Endothelial cell of umbilical vein (primary cell): ENCODE measurements at places on chromosomes 16 and 17. TPM values are rescaled to one million over a fixed set of nuclear protein-coding genes. Genes with fewer than 3 reads are reported as not detected.
A peak's percentile ranks its signal among the peaks of the same experiment; 100 is the strongest.

DNA sequence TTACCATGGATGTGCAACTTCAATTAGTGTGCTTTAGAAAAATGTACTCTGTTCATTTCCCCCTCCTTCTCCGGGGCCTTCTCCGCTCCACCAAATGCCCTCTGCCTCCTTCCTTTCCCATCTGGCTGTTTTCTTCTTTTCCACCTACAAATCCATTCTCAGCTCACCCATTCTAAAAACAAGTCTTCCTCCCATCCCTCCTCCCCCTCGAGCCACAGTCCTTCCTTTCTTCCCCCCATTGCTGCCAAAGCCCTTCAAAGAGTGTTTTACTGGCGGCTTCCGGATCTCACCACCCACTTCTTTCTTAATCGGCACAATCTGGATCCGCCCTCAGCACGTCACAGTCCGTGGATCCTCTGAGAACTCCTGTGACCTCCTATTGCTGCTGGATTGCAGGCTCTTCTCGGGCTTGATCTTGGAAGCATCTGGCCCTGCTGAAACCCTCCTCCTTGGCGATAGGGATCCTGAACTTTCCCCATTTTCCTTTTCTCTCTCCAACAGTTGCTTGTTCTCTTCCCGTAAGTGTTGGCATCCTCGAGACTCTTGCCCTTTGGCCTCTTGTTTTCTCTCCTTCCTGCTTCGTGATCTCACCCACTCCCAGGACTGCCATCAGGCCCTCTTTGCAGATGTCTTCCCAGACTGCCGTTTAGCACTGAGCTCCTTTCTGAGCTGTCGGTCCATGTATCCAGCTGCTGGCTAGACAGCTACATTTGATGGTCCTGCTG lies 36.0 kb upstream of the FBXO47 start:
- no peaks in the 10 kb centered on the region for H3K36me3 ChIP-seq
- H3K4me1 ChIP-seq: peaks cover 11% of the 10 kb centered on the region
- no peak overlapping the region for H3K4me3 ChIP-seq
- DNase-seq: peak; percentile 32
- H3K27me3 ChIP-seq: peaks cover 2% of the 10 kb centered on the region

- H3K4me3 ChIP-seq: no peak overlapping the region
- H3K36me3 ChIP-seq: no peaks in the 10 kb centered on the region
- H3K27me3 ChIP-seq: no peaks in the 10 kb centered on the region
- peak; percentile 24 for DNase-seq
Observed at GRCh38 chr16:25264597-25264996, 7.0 kb upstream of the ZKSCAN2 start.

The FMNL1 gene
- 1.6 and 1.7 TPM in 2 replicates for total RNA-seq

GRCh38 chr16:50666658-50667496 lies 14.2 kb downstream of the SNX20 start:
- no peak overlapping the region for H3K4me3 ChIP-seq
- no peaks in the 10 kb centered on the region for H3K27me3 ChIP-seq
- peaks cover 3% of the 10 kb centered on the region for H3K4me1 ChIP-seq
- DNase-seq: no peak

DNA sequence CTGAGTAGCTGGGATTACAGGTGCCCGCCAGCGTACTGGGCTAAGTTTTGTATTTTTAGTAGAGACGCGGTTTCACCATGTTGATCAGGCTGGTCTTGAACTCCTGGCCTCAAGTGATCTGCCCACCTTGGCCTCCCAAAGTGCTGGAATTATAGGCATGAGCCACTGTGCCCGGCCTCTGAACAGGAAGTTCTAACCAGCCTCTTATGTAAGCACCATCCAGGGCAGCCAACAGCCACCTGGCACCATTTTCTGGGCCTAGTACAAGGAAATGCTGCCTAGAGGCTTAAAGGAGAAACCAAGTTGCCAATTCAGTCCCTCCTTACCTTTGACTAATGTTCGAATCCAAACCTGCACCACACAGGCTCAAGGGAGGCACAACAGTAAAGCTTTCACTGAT lies 8.5 kb upstream of the SLC39A11 start:
- H3K4me3 ChIP-seq: no peak overlapping the region
- no peak for DNase-seq
- no peaks in the 10 kb centered on the region for H3K4me1 ChIP-seq
- no peaks in the 10 kb centered on the region for H3K36me3 ChIP-seq

The CBFA2T3 gene
- not detected in 2 replicates for total RNA-seq

The SLC5A10 gene
- not detected in 2 replicates for total RNA-seq

DNA sequence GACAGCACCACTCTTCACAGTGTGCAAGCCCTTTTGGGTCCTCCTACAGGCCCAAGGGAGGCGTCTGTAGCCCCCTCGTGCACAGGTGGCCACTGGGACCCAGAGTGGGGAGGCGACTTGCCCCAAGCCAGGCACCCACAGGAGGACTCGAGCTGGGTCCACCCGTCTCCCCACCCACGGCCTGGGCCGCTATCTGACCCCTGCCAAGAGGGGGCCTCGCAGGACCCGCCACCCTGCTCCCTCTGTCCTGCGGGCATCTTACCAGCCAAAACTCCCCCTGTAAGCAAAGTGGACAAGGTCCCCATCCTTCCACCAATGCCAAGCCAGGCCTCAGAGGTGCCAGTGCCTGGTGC lies 31.1 kb downstream of the CNGB1 start:
- no peaks in the 10 kb centered on the region for H3K4me1 ChIP-seq
- no peaks in the 10 kb centered on the region for H3K27me3 ChIP-seq
- no peak for DNase-seq
- H3K4me3 ChIP-seq: no peak overlapping the region
- no peak overlapping the region for H3K27ac ChIP-seq

DNA sequence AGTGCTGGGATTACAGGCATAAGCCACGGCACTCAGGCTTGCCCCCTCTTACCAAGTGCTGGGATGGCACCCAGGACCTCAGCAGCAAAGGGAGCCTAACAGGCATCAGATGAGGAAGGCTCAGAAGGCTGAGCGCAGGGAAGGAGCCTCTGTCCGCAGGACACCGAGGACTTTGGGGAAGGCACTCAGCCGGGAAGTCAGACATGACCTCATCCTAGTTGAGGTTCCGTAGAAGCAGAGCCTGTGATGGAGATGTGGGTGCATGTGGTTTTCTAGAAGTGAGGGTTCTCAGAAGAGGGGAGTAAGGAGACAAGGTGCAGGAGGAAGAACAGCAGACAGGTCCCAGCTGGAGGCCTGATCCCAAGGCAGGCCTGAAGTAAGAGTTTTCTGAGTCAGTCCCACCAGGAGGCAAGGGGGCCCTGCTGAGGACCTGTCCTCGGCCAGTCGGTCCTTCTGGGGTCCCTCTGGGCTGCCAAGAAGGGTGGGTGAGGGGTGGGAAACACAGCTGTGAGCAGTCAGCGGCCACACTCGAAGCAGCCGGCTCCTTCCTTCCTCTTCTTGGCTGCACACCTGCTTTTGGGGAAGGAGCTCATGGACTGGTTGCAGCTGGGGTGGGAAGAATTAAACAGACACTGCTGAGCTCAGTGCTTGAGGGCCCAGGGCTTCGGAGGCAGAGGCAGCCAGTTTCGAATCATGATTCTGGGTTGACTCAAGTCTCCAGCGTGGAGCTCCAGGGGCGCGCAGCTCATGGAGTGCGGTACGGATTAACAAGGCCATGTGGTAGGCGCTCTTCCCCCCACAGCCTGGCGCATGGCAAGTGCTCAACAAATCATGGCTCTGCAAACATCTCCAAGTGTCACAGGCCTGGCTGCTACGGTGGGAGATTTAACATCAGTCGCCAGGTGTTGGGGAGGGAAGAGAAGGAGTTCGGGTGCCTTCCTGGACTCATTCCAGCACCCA lies 38.9 kb upstream of the SNN start:
- no peaks in the 10 kb centered on the region for H3K27me3 ChIP-seq
- no peak overlapping the region for H3K4me3 ChIP-seq
- no peak overlapping the region for H3K27ac ChIP-seq

- H3K4me3 ChIP-seq: no peak overlapping the region
- H3K27me3 ChIP-seq: no peaks in the 10 kb centered on the region
- H3K27ac ChIP-seq: no peak overlapping the region
- no peak for DNase-seq
- H3K36me3 ChIP-seq: peaks cover 5% of the 10 kb centered on the region
Observed at GRCh38 chr16:19515757-19516156, 6.1 kb downstream of the GDE1 start.

The MARVELD3 gene
- not detected in 2 replicates for total RNA-seq

DNA sequence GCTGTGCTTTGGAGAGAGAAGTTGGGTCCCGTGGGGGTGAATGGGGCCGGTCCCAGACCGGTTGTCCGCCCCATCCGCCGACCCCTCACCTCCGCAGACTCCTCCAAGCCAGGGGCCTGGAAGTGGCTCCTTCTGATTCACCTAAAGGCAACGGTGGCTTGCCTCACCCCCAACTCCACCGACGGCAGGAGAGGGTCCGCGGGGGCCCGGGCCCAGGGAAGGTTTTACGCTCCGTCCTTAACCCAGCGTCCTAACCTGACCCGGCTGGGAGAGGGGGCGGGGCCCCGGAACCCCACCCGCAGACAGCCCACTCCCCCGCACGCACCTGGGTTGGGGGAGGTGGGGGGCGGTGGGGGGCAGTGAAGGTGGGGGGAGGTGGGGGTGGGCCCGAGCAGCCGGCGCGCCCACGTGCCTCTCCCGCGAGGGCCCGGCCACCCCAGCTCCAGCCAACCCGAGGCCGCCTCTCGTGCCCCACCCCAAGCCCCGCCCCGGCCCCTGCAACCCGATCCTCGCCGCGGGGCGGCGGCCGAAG lies 12.7 kb upstream of the CD300A start:
- no peak overlapping the region for H3K27ac ChIP-seq
- peaks cover 3% of the 10 kb centered on the region for H3K4me1 ChIP-seq
- DNase-seq: no peak
- H3K27me3 ChIP-seq: no peaks in the 10 kb centered on the region
- no peaks in the 10 kb centered on the region for H3K36me3 ChIP-seq
- H3K4me3 ChIP-seq: no peak overlapping the region

- no peak overlapping the region for H3K4me3 ChIP-seq
- DNase-seq: no peak
- H3K4me1 ChIP-seq: no peaks in the 10 kb centered on the region
- H3K27me3 ChIP-seq: no peaks in the 10 kb centered on the region
- H3K27ac ChIP-seq: no peak overlapping the region
Observed at GRCh38 chr16:7745276-7745675, 412.6 kb downstream of the RBFOX1 start.

- H3K27ac ChIP-seq: no peak overlapping the region
- no peaks in the 10 kb centered on the region for H3K36me3 ChIP-seq
- DNase-seq: no peak
- H3K4me3 ChIP-seq: no peak overlapping the region
Observed at GRCh38 chr17:50533185-50533584, 650 bp downstream of the EPN3 start.

DNA sequence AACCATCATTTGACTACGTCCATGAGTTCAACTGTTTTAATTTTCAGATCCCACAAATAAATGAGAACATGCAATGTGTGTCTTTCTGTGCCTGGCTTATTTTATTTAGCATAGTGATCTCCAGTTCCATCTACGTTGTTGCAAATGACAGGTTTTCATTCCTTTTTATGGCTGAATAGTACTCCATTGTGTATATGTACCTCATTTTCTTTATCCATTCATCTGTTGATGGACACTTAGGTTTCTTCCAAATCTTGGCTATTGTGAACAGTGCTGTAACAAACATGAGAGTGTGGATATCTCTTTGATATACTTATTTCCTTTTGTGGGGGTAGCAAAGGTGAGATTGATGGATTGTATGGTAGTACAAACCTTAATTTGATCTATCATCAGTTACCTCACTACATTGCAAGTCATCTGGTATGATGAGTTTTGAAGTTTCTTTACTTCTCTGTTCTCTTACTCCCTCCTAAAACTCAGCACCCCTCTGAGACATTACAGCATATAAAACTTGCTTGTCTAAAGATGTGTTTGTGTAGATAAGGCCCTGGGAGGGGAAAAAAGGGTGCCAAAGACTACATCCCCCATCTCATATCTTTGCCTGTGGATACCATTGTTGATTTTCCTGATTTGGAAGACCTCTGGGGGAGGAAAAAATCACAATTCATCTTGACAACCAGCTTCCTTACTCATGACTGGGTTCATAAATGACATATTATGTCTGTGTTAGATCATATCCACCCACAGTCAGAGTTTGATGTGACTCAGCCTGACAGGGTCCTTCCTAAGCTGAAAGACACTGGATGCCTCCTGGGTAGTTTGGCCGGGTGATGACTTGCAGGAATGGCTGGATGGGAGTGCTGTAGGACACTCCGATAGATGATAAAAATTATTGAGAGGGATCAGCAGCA lies 47.6 kb downstream of the ABCA9 start:
- no peaks in the 10 kb centered on the region for H3K36me3 ChIP-seq
- H3K4me1 ChIP-seq: peaks cover 11% of the 10 kb centered on the region

- H3K27me3 ChIP-seq: no peaks in the 10 kb centered on the region
- no peak for DNase-seq
- H3K4me1 ChIP-seq: no peaks in the 10 kb centered on the region
- H3K27ac ChIP-seq: no peak overlapping the region
Observed at GRCh38 chr17:74083321-74083720, 120.2 kb upstream of the RPL38 start.

The VWA3A gene
- 0.46 and 0.84 TPM in 2 replicates for total RNA-seq

GRCh38 chr16:14399378-14400284 lies 230.4 kb downstream of the PARN start:
- peak; percentile 34 for DNase-seq
- H3K27ac ChIP-seq: peak overlapping the region; percentile 38
- H3K4me1 ChIP-seq: peaks cover 11% of the 10 kb centered on the region
- H3K4me3 ChIP-seq: no peak overlapping the region
- no peaks in the 10 kb centered on the region for H3K36me3 ChIP-seq

DNA sequence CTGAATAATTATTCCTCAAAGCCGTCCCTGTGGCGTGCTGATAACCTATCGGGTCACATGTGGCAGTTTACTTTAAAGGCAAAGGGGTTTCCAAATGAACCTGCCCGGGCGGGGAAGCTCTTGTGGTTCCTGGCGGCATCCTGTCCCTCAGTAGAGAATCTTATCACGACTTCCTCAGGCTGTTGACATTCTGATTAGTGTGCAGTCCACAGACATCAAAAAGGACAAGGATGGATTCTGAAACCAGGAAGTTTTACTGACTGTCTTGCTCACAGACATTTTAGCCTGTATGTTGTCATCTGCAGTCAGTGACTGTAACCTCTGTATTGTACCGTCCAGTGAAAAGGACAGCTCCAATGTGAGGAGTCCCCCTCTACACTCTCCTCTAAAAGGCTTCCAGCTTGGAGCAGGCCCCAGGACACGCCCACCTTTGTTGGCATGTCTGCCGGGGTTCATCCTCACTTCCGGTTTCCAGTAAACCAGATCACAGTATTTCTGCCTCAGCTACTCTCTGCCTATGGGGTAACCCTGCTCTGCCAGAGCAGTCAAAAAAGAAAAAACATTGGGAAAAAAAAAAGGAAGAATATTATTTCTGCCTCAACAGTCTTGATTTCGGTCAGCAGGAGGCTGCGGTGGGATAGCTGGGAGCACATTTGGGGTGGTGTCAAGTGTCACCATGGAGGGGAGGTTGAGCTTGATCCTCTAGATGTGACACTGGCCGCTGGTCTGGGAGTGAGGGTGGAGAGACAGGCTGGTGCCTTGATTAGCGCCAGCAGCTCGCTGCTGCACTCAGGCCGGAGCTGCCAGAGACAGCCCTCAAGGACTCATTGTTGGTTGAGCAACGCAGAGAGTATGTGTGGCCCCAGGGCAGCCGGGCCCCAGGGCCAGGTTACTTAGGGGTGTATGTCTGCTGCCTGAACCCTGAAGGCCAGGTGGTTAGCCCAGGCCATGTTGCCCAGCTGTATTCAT lies 89.0 kb upstream of the DNAH17 start:
- no peak overlapping the region for H3K4me3 ChIP-seq
- no peaks in the 10 kb centered on the region for H3K36me3 ChIP-seq
- H3K27me3 ChIP-seq: peaks cover 5% of the 10 kb centered on the region
- peaks cover 24% of the 10 kb centered on the region for H3K4me1 ChIP-seq
- DNase-seq: peak; percentile 94

The KRTAP4-4 gene
- not detected in 2 replicates for total RNA-seq

GRCh38 chr17:20059728-20060188 lies 50.6 kb downstream of the SPECC1 start:
- H3K36me3 ChIP-seq: no peaks in the 10 kb centered on the region
- DNase-seq: no peak
- H3K4me1 ChIP-seq: no peaks in the 10 kb centered on the region
- H3K27me3 ChIP-seq: no peaks in the 10 kb centered on the region
